ENCODE measurements at places on chromosomes 3 and 15. TPM values are rescaled to one million over a fixed set of nuclear protein-coding genes. Genes with fewer than 3 reads are reported as not detected.

The ZPLD1 gene
- total RNA-seq: not detected

The STRIT1 gene
- not detected for total RNA-seq

The ILDR1 gene
- not detected for total RNA-seq

The CD200R1 gene
- not detected for total RNA-seq

The LRRC15 gene
- 0.20 TPM for total RNA-seq

The TMC3 gene
- total RNA-seq: not detected

The CCDC9B gene
- total RNA-seq: 7.7 TPM

The GOLGA8K gene
- total RNA-seq: not detected

The HTR3D gene
- total RNA-seq: not detected

The MRAS gene
- total RNA-seq: 3.5 TPM

The HHATL gene
- not detected for total RNA-seq

The CRYGS gene
- 0.13 TPM for total RNA-seq

The FETUB gene
- not detected for total RNA-seq

The RHOV gene
- total RNA-seq: 0.05 TPM

The UPK1B gene
- total RNA-seq: not detected

The TMEM212 gene
- total RNA-seq: not detected

The MESP1 gene
- 1.1 TPM for total RNA-seq

The BTLA gene
- not detected for total RNA-seq

The CHST13 gene
- total RNA-seq: not detected

The THRB gene
- 0.39 TPM for total RNA-seq

The PRICKLE2 gene
- total RNA-seq: 0.84 TPM

The PKM gene
- 1,384 TPM for total RNA-seq

The SMCO1 gene
- not detected for total RNA-seq

The FEZF2 gene
- total RNA-seq: not detected

The GOLGA8G gene
- not detected for total RNA-seq

The ACSBG1 gene
- 0.07 TPM for total RNA-seq
